ENCODE measurements at places on chromosomes 13 and 19.

- DNase-seq, result no peak
Observed at GRCh38 chr19:17772172-17772571, 20.9 kb downstream of the FCHO1 start.

- no peak for DNase-seq
Observed at GRCh38 chr19:37963190-37963936, 56.4 kb downstream of the SIPA1L3 start.

DNA sequence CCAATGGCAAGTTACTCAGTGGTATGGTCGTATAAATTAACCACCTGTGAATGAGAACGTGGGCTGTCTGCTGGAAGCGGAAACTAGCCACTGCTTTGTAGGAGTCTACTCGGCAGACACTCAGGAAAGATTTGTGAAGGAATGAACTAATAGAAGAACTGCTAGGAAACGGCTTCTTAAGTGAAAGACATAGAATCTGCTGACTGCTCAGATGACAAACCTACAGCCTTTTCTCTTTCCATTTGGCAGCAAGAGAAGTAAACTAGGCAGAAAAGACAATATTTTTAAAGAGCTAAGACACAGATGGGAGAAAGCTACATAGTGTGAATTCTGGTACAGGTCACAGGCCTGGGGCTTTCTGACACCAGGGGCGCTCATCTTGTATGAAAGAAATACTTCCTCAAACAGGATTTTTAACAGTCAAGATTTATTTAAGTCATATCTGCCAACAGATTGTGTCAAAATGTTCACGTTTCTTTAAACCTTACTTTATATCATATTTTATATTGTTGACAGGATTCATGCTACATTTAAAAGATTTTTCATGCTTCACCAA lies 78.4 kb downstream of the MIPEP start:
- no peak for DNase-seq

DNA sequence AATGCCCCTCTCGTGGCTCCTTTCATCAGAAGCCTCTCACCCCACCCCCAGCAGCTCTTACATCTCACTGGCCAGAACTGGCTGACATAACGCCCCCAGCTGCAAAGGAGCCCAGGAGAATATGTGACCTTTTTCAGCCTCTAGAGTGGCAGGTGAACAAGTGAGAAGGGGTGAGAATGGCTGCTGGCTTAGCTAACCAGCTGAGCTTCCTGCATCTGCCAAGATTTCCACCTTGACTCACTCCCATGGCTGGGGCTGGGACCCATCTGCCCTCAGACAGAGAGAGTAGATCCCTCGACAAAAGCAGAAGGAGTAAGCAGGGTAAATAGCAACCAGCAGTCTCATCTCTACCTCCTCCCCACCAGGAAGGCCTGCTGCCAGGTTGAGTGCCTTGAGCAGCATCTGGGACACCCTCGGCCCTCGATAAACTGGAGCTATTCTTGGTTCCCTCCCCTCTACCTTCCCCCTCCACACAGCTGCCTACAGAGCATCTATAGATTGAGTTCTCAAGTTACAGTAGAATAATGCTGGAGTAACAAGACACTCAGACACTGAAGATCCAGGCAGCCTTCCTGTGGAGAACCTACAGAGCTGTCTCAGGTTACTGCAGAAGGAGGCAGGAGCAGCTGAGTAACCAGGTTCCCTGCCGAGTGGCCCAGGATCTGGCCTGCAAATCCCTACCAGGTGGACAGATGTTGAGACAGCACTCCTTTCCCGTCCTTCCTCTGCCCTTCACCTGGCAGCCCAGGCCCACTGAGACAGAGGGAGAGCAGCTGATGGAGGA lies 15.5 kb downstream of the KASH5 start:
- no peak for DNase-seq

DNA sequence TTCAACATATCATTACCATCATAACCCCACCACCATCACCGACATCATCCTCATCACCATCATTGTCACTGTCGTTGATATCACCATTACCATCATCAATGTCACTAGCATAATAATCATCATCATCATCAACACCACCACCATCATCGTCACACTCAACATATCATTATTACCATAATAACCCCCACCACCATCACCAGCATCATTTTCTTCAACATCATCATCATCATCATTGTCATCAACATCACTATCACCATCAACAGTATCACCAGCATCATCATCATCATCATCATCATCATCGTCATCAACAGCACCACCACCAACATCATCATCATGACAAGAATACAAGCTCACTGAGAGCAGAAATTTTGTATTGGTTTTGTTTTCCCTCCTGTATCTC lies 83.8 kb downstream of the MBD3L1 start:
- DNase-seq, result no peak

DNA sequence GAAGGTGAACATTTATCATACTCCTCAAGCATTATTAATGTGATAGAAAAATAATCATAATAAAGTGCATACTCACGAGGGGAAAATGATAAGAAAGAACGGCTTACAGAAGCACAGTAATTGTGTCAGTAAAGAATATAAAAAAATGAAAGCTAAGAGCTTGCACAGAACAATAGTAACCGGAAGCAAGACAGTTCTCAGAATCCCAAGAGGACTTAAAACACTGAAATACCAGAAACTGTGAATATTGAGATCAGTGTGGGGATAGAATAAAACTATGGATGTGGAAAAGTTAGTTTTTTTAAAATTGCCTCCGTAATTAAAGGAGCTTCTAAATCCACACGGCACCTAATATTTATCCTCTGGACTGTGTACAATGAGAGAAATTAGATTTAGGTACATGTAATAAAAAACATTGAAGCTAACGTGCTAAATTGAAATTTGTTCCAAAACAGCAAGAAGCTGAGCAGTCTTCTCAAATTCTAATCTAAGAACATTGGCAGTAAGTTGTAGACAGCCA lies 482.7 kb downstream of the SLITRK6 start:
- no peak for DNase-seq
